RWPE1 (cell line): ENCODE measurements at places on chromosomes 16 and 17.

DNA sequence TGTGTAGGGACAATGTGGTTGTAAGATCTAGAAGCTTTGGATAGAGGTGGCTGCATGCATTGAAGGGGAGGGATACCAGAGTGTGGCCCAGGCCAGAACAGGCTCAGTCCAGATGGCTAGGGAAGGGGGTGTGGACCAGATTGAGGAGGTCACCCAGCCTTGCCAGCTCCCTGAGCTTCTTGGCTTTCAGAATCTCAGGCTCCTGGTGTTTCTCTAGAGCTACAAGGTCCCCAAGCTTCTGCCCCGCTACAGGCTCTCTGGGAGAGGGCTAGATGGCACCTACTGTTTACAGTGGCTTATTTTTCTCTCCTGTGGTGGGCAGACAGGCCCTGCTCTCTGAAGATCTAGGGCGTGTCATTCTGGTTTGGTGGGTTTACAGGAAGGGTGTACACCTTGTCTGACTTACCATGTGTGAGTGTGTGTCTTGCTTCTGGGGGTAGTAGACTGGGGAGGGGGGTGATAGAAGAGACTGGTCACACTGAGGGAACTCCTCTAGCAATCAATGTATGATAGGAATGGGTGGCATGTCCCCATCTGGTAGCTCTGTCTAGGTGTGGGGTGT is 1.1 kb downstream of the RARA start:
- no peak for DNase-seq

DNA sequence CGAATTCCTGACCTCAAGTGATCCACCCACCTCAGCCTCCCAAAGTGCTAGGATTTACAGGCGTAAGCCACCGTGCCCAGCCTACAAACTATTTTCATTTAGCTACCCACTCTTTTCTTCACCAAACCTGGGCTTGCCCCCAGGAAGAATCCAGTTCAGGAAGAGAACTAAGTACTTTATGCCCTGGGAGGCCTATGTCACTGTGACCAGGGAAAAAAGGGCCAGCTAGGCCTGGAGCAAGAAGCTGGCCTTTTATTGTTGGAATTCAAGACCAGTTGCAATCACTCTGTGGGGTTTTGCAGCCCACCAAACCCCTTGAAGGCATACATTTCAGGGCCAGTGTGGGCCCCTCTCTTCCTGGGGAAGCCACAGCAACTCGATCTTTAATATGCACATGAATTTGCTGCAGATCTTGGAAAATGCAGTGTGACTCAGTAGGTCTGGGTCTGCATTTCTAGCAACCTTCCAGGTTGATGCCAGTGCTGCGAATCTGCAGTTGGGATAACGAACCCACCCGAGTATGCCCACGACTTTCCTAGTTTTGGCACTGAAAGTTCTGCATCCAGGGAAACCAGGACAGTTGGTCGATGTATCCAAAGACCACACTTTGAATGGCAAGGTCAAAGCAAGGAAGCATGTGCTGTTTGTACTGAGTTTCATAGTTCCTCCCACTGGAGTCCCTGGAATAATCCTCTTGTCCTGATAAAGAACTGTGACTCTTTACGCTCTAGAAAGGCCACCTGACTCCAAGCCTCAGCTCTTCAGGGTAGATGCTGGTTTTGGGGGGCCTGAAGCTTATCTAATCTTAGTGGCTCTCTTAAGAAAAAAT is 7.2 kb upstream of the MRPS23 start:
- no peak for DNase-seq

DNA sequence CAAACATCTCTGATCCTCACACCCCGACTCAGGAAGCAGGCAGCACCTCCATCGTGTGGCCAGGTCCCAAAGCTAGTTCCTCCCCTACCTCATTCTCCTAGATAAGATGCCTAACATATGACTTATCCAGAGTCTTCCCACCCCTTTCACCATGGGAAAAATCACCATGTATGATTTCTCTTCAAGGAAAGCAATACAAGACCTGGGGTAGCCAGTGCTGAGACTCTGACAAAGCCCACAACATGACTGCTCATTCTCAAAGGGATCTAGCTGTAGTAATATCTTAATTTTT is 45.1 kb downstream of the CMTM4 start:
- DNase-seq, result no peak

GRCh38 chr17:74777901-74778515 is 1.9 kb upstream of the NAT9 start:
- DNase-seq, result no peak
